ENCODE measurements at places on chromosomes 4 and X.

DNA sequence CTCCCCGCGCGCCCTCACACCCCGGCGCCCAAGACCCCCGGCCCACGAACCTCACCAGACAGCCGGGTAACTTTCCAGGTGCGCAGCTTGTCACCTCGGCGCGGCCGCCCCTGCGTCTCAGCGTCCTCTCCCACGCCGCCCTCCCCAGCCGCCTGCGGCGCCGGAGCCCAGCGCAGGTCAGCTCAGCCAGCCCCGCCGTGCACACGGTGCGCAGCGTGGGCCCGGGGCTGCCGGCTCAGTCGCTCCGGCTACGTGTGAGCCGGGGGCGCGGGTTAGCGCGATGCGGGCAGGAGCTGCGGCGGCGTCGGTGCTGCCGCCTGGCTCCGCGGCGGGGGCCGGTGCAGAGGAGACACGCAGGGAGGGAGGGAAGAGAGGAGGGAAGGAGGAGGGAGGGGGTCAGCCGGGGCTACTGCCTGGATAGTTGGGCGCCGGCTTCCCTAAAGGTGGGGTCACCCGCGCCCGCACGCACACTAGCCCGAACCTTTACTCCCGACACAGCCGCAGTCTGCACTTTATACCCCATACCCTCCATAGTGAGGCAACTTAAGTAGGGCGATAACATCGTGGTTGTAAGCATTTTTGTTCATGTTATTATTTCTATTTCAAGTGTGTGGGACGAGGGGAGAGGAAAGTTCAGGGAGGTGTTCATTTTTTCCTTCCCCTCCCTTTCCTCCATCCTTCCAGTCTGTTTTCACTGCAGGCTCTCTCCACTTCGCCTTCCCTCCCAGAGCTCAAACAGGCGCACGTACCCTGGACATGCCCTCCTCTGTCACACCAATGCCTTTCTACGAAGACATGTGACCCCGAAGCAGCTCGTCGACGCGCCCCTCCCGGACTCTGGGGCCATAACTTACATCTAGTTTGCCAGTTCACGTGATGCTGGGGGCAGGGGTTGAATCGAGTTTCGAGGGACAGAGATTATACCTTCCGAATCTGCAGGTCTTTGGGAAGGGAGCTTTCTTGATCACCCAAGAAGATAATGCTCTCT lies at the start of gene PRKG2:
Gene PRKG2, minus strand, starts transcription at position 342 of the 988 bp plus-strand sequence. CDS start 10,175 bp downstream, outside the sequence.
- no peak for DNase-seq

GRCh38 chr4:4480205-4480604 lies 61.6 kb downstream of the STX18 start:
- no peak for DNase-seq

- no peak for DNase-seq
These were observed 23.4 kb upstream of the CT47A1 start for GRCh38 chrX:121008920-121009319.

DNA sequence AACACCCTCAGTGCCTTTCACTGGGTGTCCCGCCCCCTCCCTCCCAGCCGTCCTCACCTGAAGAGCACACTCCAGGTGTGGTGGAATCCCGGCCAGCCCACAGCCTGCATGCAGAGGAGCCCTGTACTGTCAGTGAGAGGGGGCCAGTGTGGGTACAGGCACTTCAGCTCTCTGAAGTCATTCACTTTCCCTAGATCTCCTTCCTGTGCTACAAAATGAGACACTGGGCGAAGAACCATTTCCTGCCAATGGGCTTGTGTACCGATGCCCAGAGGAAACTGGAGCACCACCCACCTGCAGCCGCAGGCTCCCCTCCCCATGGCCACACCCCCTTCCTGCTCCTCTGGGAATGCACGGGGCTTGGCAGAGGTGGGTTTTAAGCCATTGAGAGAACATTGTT lies 73.9 kb upstream of the C4orf50 start:
- DNase-seq, result no peak

DNA sequence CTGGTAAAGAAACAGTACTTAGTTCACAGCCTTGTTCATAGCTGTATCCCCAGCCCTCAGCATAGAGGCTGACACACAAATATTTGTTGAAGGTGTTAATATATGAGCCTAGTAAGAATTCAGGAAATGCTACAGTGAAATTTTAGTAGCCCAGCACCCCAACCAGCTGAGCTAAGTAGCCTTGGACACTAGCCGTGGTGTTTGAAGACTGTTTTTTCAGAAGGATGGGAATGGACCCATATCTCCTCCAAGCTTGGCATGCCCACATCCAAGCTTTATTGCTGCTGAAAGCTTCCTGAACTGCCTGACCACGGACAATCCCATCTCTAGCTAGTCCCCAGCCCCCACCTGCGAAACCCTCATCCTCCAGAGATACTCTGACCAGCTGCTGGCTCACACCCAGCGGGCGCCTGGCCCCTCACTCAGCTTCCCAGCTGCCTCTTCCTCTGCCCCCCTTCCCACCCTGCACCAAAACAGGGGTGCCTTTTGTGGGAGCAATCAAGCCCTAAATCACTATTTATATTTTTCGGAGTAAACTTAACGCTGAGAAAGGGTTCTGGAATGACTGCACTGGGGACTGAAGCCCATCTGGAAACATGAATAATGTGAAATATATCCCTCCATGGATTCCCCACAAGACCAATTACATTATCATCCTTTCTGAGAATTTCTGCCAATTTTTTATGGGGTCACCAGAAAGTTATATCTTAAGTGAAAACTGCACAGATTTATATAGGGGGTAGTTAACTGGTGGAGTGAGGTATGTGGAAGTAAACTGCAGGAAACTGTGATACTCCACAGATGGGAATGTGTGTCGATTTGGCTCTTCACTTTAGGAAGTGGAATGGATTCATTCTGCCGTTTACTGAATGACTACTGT lies 41.1 kb upstream of the CBR4 start:
- no peak for DNase-seq

DNA sequence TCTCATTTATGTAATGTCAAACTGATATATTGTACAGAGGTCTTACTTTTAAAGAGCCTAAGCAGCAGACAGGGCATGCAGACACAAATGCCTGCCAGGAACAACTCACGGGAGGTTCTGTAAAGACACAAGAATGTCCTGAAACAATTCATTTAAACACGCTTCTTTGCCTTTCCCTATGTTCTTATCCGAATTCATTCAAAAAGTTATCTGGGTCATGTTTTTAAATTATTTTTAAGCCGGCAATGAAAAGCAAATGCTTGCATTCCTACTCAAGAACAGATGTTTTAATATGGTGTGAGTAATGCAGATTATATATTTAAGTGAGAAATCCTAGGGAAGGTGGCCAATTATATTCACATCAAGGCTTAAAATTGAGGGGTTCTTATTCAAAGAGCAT lies 192.6 kb downstream of the PDGFC start:
- no peak for DNase-seq

DNA sequence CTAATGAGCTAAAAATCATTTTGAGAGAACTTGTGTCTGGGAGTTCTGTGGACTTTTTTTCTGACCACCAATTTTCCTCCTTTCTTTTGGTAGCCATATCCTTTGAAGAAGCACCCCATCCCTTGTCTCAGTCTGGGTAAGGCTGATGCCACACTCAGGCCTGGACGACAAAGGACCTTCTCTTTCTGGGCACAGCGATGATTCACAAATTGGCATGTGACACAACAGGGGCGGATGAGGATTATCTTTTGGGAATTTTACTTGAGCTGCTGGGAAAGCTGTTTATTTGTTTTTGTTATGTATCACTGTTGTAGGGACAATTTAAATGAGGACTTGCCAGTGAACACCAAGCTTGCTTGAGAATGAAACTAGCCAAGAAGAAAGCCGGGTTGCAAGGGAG lies 233.4 kb upstream of the HAND2 start:
- DNase-seq, result no peak

- DNase-seq, result no peak
These were observed 43.8 kb upstream of the WDR1 start for GRCh38 chr4:10160281-10160856.

GRCh38 chrX:2627272-2627867 lies 63.7 kb upstream of the CD99 start:
- no peak for DNase-seq

GRCh38 chr4:16278178-16278577 lies 51.9 kb upstream of the TAPT1 start:
- DNase-seq, result no peak

GRCh38 chr4:184163813-184164212 lies 53.9 kb downstream of the ENPP6 start:
- DNase-seq, result no peak

DNA sequence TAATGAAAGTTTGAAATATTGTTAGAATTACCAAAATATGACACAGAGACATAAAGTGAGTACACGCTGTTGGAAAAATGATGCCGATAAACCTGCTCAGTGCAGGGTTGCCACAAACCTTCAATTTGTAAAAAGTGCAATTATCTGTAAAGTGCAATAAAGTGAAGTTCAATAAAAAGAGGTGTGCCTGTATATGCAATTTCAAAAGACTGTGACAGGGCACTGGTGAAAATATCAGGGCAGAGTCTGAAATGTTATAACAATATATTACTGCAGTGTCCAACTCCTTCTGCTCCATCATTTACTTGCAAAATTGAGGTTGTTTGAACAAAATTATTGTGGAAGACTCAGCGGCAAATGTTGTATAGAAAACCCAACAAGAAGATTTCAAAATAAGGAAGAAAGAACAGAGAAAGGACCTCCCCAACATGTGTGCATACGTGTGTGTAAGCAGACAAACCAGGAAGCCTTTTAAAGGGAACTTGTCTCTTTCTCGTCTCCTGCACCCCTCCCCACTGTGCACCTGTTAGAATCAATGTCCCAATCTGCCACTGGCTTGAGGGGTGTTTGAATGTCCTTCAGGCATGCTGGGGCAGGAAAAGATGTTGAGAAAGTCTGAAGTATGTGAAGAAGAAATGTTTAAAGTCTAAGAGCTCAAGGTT lies 96.2 kb downstream of the MAOB start:
- no peak for DNase-seq

DNA sequence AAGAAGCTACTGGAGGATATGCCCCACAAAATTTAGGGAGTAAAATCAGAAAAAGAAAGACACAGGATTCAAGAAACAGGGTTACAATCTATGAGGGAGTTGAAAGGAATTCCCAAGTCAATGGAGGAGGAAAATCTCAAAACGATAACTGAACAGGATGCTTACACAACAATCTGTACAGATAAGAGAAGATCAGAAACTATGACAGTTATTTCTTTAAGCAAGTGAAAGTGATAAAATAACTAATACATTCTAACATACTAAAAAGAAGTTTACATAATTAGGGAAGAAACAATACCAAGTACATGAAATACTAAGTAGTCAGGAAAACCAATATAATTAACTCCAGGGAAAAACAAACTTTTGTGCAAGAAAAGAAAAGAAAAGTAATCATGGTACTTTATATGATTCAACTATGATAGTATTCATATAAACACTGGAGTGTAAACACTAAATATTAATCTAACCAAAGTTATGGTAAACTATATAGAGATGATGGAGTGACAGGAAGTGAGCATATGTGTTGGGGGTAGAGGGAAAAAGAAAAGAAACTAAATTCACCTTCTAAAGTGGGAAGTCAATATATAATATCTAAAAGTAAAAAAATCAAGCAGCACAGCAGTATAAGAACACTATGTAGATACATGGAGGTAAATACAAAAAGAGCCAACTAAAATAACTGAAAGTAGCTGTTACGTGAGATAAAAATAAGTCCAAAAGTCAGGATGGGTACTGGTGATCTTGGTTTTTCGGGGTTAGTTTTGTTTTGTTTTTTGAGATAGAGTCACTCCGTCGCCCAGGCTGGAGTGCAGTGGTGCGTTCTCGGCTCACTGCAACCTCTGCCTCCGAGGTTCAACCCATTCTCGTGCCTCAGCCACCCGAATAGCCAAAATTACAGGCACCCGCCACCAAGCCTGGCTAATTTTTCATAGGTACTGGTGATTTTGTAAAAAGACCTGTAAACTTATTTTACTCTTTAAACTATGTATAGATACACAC lies 99.3 kb downstream of the TEX11 start:
- DNase-seq, result no peak

- no peak for DNase-seq
These were observed 357 bp upstream of the ADGRG2 start for GRCh38 chrX:19122641-19123009.
